NCI-H748 treated with DMSO at 0.1 percent for 48 hours (cell line): ENCODE measurements at places on chromosomes 2 and 18.

- DNase-seq: peak; percentile 75
Measured at GRCh38 chr2:144679942-144680341, 160.0 kb upstream of the ZEB2 start.

DNA sequence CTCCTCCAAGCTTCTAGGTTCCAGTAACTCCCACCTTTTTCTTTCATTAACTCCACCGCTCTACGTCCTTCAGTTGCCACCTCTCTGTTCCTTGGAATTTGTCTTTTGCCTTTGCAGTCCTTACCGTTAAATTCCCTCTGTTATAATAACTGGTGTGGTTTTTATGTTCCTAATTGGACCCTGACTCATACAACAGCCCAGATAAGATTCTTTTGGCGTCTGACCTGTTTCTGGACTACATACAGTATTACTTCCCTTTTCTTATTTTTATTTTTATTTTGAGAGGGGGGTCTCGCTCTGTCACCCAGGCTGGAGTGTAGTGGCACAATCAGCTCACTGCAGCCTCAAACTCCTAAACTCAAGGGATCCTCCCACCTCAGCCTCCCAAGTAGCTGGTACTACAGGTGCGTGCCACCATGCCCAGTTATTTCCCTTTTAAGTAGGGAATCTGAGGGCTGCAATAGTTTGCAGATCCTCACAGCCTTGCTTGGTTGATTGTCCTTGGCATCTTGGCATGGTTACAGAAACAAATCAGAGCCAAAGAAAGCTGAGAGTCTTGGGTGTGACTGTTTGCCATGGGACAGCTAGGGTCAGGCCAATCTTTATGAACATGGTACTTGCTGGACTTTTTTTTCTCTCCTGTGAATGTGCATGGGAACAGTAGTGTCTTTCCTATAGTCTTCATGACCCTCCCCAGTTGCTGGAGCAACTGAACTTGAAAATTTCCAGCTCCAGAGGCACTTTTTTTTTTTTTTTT lies 22.0 kb downstream of the TCF23 start:
- no peak for DNase-seq

DNA sequence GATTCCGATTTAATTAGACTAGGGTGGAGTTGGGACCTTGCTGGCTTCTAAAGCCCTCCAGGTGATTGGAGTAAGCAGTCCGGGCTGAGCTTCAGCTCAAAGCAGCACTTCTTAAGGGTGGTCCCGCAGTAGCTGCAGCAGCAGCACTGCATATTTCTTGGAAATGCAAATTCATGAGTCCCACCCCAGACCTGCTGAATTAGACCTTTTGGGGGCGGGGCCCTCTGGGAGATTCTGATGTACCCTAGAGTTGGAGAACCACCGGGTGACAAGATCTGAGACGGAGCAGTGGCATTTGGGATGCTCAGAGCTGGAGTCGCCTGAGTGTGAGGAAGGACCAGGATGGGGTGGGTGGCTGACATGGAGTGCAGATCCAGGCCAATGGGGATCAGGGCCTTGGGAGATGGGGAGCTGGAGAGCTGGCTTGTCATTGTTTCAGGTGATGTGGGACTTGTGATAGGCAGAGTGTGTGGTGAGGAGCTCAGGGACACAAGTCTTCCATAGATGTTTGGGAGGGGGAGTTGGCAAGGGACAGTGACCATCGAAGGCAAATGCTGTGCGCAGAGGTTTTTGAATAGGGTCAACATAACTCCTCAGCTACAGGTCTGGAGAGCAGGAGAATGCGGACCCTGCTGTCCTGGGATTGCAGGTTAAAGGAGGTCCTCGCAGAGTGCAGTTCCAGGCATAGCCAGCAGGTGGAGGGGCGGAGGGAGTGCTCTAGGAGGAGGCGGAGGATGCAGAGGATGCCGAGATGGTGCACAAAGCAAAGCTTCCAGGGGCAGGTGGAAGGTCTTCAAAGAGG lies 130.9 kb upstream of the RAB12 start:
- DNase-seq: peak; percentile 26

- DNase-seq: no peak
Measured at GRCh38 chr2:17813010-17813741, 3.1 kb upstream of the MSGN1 start.

GRCh38 chr2:80548469-80548868 lies 243.9 kb upstream of the LRRTM1 start:
- DNase-seq: no peak

- DNase-seq: no peak
Measured at GRCh38 chr2:221492636-221493035, 79.5 kb downstream of the EPHA4 start.

DNA sequence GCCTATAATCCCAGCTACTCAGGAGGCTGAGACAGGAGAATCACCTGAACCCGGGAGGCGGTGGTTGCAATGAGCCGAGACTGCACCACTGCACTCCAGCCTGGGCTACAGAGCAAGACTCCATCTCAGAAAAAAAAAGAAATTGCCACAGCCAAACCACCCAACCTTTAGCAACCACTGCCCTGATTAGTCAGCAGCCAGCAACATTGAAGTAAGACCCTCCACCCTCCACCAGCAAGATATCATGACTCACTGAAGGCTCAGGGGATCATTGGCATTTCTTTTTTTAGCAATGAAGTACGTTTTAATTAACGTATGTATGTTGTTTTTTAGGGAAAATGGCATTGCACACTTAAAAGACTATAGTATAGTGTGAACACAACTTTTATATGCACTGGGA lies 349.1 kb upstream of the ACVR2A start:
- DNase-seq: no peak

GRCh38 chr2:186036862-186037449 lies 298.4 kb downstream of the FSIP2 start:
- peak; percentile 81 for DNase-seq
